ENCODE measurements at places on chromosomes 3 and 15.

DNA sequence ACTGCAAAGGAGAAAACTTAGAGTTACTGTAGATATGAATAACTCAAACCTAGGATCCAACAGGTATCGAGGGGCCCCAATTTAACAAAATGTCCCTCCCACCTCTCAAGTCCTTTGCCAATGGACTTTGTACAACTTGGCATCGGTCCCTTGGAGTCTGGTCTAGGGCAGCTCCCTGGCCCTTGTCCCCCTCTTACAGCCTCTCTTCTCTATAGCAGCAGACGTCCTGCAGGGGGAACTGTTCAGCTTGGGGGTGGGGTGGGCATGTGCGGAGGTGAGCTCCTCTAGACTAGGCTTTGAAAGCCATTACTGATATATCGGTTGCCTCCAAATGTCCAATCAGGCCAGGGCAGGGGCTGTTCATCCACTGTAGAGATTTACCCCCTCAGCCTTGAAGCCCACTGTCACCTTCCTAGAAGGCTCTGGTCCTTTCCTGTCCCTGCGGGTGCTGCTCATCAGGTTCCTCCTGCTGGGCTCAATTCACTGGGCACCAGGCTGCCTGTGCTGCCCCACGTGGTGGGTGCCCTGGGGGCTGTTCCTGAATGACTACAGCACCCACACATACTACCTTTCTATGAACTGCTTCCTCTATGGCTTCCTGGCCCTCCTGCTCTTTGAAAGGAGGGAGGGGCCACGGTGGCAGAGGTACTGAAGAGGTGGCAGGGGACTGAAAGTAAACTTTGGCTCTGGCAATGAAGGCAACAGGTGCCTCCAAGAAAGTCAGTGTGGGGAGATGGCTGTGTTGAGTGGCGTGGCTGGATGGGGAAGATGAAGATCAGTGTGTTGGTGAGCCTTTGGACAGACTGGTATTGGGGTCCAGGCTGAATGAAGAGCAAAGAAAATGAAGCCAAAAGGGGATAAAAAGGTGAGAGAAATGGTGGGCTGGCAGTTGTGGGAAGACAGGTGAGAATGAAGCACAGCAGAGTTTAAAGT is 78.8 kb upstream of the MEX3B start:
- no peak for DNase-seq

- DNase-seq, result no peak
Observed at GRCh38 chr15:81182031-81182755, 14.5 kb upstream of the IL16 start.

DNA sequence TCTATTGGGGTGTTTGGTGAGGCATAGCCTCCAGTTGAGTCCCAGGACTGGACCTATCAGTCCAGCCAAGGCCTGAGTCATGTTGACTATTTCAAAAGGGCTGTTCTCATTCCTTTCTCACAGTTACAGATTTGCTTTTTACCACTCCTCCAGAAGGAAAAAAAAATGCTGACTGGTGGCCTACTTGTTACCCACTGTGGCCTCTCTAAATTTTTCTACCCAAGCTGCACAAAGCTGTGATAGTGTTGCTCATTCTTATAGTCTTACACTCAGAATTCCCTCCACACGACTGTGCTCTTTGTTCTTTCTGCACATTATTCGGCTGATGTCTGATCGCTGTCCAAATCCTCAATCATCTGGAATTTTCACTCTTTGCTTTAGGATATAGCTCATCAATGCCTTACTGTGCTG is 1142.2 kb downstream of the IGSF11 start:
- peak; percentile 64 for DNase-seq

- no peak for DNase-seq
Observed at GRCh38 chr15:93451265-93451664, 362.3 kb upstream of the RGMA start.

GRCh38 chr3:184491011-184491576 is 70.5 kb upstream of the EPHB3 start:
- DNase-seq, result no peak

- no peak for DNase-seq
Observed at GRCh38 chr3:187913617-187914033, 168.4 kb upstream of the BCL6 start.

DNA sequence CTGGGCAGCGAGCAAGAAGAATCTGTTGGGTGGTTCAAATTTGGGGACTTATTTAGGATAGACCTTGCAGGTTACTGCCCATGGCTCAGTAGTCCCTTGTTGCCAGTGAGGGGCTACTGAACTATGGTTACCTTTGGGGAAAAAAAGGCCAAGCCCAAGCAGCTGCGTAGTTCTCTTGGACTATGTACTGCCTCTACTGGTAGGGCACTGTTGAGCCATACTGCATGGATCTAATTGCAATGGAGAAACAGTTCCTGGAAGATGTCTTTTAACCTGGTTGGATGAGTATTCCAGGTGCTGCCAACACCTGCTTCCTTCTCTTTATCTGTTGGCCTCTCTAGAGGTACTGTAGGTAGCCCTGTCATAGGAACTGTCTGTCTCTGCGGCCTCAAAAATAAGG is 671.9 kb upstream of the CBLB start:
- DNase-seq, result no peak

- DNase-seq, result no peak
Observed at GRCh38 chr3:128372281-128372680, 94.4 kb downstream of the DNAJB8 start.

- DNase-seq, result no peak
Observed at GRCh38 chr3:139670196-139670595, 7.6 kb downstream of the NMNAT3 start.

DNA sequence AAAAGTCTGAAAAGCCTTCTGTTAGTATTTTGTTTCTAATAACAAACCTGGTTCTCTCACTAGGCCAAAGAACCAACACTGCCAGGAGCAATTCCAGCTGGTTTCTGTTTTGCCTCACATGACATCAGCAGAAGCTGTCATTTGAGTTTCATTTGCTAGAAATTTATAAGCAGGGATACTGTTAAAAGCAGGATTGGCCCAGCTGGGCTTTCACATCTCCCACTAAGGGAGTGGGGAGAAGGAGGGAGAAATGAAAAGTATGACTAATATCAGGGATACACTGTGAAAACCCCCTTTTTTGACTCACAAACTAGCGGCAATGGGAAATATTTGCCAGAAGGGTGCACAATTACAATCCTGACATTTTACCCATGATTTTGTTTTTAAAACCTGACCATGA is 5.3 kb downstream of the CCDC80 start:
- DNase-seq, result no peak

DNA sequence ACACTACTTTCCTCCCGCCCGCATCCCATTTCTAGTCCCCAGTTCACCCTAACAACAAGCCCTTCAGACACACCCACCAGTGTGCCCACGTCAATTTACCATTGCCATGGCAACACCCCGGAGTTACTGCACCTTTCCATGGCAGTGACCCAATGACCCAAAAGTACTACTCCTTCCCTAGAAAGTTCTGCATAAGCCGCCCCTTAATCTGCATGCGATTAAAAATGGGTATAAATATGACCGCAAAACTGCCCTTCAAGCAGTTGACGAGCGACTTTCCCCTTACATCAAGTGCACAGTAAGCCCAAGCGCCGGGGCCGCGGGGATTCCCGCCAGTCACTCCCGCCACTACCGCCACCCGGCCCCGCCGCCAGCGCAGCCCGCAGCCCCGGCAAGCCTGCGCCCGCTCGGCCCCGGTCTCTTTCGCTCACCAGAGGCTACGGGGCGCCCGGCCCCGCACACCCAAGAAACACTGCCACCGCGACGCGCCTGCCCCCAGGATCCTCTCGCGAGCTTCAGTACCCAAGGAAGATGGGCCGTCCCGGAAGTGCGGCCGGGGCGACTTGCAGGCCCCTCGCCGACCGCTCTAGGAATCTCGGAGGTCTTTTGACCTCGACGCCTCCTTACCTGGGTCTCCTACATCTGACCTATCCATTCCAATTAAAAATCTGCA is 27.2 kb upstream of the ZNF502 start:
- DNase-seq, result no peak

GRCh38 chr3:38649500-38650247 is at the start of gene SCN5A:
SCN5A (minus strand) TSS chr3:38649687; CDS start chr3:38633307, 16,380 bp downstream.
- no peak for DNase-seq

DNA sequence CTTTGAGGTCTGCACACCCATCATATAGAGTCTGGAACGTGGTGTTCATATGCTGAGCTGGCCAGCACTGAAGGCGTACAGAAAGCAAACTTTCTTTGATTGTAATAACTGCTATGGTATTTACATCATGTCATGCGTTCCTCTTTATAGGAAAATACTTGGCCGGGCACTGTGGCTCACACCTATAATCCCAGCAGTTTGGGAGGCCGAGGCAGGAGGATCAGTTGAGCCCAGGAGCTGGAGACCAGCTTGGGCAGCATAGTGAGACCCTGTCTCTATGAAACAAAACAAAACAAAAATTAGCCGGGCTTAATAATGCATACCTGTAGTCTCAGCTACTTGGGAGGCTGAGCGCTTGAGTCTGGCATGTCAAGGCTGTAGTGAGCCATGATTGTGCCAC is 3.4 kb upstream of the SNX22 start:
- no peak for DNase-seq

DNA sequence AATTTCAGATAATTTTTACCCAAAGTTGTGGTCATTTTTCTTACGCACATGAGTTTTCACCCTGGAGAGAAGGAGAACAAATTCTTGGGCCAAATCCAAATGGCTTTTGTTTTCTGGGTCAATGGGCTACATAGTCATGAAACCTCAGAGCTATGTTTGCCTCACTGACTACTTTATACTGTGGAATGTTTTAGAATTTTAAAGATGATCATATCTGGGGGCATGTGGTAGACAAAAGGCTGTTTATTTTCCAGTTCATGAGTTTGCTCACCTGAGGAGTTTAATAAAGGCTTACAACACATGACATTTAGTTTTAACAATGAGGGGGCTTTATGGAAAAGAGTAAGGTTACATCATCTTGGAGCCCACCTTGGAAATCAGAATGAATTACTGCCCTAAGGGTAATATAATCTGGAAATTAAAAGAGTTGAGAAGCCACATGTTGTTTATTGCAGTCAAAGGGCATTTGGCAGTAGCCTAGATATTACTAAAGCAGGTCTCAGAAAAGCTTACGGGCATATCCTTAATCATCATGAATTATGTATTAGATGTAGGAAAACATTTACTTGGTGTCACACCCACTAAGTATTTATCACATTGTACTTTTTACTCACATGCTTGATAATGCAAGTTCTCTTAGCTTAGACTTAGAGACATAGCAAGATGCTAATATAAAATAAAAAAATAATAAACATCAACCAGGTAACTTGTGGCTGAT is 466.1 kb downstream of the EDEM1 start:
- DNase-seq, result no peak

DNA sequence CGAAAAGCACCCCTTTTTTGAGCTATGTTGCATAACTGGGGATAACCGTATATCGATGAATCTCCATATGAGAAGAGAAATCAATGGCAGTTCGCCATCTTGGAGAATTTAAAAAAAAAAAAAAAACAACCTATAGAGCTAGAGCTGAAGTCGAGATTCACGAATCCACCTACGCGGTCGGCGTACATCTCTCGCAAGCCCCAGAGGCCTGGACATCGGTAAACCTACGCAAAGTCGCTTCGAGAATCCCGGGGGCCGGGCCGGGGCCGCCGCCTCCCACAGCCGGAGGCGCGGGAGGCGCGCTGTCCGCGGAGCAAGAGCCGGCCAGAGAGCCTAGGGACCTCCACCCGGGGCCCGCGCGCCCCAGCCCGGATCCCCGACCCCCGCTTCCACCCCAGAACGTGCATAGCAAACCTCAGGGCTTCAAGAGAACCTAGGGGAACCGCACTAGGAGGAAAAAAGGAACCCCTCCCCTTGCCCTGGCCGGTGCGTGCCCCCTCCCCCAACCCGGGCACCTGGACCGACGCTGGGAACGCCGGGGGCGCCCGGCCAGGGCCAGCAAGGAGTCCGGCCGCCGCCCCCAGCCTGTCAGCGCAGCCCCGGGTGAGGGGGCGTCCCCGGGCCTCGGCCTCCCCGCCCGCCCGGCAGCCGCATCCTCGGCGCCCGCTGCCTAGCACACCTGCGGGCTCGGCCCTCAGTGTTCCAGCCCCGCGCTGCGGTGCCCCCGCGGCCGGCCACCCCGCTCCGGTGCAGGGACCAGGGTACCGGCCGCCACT is 567 bp downstream of the PFN2 start:
- peak; percentile 61 for DNase-seq

- no peak for DNase-seq
Observed at GRCh38 chr3:13873818-13874217, 6.1 kb downstream of the WNT7A start.

DNA sequence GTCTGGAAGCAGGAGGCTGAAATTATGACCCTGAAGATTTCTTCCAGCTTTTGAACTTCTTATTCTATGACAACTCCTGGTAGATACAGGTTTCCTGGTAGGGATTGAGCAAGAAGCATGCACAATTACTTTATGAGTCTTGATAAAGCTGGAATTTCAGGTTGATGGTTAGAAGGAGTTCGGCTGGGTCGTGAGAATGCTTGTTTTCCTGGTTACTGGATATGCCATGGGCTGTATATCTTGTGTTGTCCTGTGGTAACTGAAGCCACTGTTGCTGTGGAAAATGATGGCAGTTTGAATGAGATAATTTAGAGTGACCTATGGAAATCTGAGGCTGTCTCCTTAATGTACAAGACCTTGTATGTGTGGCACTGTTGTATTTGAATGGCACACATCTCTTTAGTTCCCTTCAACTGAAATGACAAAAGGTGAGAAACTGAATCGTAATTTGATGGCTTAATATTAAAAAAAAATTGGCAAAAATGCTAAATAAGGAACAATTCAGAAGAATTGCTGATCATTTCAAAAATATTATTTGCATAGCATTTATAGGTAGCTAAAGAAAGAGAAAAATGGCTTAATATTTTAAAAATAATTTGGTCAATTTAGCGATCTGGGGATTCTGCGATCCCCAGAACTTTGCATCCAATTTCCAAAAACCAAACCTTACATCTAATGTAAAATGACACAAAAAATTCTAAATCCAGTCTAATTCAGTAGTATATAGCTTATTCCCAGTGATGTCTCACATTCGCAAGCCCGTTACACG is 1.1 kb upstream of the UBE2E1 start:
- no peak for DNase-seq

DNA sequence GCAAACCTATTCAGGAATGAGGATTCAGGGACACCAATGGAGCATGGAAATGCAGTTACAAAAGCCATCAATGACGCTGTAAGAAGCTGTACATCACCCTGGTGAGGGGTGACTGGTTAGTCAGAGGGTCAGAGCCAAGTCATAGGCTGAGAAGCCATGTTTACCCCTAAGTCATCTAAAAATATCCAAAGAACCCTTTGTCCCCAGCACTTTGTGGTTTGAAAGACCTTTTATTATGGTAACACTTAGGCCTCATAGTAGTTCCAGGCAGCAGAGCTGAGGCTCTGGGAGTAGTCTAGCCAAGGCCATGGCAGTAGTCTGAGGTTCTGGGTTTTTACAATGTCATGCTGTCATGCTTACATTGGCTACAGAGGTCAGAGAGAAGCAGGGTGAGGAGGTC is 131.2 kb downstream of the CTNNB1 start:
- DNase-seq, result peak; percentile 87

Data from RCC 7860 (cell line).